ENCODE measurements at places on chromosomes 5 and 9.
A peak's percentile ranks its signal among the peaks of the same experiment; 100 is the strongest.

GRCh38 chr5:172530406-172530805, 76.1 kb upstream of the SH3PXD2B start:
- DNase-seq: no peak

DNA sequence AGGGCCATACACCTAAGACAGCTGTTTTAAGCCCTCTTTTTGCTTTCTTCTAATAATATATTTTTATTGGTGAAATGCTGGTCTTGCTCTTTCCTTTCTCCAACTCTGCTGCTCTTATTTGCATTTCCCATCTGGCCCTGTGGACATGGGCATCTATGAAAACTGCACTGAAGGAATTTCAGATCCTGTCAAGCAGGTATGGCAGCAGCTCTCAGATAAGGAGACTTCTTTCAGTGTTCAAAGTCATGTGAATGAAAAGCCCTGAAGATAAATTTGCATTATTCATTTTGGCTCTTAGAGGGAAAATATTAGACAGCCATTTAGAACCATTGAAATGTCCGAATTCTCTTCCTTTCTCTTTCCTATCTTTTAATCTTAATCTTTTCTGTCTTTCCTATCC, 668.0 kb upstream of the RIOK2 start:
- no peak for DNase-seq

- DNase-seq: no peak
Observed at GRCh38 chr5:115817386-115817785, 927 bp upstream of the CDO1 start.

DNA sequence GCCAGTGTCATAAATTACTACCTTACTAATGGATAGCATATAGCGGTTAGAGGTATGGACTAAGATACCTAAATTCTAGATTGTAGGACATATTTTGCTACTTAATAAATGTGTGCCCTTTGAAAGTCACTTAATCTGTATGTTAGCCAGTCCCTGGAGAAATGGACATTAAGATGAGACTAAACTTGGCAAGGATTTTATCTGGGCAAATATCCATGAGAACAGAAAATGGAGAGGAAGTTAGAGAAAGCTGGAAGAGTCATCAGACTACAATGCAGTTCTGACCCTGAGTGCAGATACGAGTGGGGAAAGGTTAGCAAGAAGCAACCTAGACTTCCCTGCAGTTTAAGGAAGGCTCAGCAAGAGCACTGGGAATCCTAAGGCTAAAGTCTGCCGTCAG, 33.0 kb downstream of the TBCA start:
- DNase-seq: no peak

DNA sequence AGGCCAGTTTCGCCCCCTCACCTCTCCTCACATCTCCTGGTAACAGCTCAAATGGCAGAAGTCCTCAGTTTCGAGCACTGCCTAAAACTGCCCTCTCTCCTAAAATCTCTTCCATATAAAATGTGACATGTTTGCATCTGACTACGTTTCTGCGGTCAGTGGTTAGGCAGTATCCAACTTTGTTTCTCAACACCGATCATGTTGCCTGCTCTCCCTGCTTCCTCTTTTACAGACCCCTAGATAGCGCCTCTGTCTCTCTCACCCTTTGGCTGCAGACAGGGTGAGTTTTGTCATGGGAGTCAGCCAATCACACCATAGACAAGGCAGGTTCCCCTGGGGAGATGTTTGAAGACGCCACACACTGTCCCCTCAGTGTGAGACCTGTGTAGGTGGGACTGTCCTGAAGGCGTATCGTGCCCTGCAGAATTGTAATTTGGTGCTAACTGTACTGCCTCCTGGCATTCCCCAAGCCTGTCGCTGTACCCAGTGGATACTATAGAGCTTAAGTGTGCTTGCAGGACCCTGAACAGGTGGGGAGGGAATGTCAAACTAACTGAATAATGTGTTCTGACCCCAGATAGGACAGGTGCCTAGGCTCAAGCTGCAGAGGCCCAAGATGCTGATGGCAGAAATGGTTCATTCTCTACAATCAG, 1.1 kb downstream of the HEXB start:
- peak; percentile 25 for DNase-seq

DNA sequence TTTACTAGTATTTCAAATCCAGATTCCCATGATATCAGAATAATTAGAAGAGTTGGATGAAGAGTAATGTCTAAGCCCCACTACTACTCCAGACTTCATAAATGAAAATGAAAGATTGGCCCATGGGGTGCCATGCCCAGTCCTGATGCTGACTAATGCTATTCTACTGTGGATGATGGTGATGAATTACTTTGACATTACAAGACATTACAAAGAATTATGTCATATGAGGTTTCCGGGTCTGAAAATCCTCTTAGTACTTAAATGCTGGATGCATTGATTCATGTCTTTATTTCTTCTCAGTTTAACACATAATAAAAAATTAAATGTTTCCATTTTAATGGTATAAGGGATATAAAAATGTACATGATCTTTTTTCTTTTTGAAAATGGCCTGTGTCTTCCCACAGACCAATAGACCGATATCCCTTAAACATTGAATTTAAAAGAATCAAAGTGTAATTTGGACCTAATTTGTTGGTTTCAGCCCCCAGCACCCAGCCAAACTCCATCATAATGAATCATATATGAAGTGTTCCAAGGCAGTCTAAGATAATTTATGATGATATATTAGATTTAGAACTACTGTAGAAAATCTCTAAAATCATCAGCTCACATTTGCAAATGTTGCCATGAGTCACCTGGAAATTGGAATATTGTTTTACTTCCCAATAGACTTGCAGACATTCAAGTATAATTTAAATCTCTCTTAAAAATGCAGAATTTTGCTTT, 223.6 kb upstream of the SGCD start:
- no peak for DNase-seq

DNA sequence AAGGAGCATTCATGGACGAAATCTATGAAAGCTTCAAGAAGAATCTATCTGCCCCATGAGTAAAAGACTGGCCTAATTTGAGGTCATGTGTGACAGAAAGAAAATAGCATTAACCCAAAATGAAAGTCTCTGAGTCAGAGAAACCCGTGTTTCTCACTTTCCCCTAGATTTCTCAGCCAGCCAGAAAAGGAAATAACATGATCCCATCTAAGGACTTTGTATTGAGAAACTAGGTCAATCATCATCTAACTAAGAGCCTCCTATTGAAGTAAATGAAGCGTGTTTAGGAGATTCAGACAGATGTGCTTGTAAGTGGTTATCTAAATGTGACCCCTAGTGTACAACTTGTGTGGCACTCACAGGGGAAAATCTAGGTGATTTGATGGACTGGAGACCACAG, 77.3 kb upstream of the ZNF366 start:
- DNase-seq: peak; percentile 15

DNA sequence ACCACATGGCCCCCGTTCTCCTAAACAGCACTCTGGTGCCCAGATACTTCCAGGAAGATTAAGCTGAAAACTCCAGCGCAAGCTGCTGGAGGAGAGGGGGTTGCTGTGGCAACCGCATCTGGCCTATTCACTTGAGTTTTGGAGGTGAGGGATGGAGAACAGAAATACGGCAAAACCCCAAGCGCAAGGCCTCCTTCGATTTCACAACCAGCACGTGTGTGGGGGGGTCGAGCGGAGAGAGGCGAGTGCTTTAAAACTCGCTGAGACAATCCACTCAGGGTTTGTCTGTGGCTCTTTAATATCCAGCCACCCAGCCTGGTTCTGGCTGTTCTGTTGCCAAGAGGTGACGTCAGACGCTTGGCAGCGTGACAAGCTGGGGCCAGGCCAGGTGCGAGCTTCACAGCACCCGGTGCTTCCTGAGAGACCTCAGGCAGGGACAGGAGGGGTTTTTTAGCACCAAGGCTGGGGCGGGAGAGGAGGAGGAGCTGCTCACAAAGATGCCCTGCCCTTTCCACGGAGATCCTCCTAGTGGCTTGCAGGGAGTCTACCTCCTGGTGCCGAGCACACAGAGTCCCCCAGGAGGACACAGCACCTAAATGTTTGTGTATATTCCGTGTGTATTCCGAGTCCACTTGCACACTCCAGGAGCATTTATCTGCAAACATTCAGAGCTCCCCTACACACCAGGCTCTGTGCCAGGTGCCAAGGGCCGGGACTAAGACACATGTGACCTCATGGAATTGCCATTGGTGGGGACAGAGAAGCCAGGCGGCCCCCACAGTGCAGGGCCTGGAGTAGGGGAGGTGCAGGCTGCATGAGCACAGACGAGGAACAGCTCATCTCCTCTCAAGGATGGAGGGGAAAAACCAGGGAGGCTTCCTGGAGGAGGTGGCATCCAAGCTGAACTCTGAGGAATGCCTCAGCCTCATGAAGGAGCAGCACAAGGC, 194.6 kb downstream of the OLFM1 start:
- no peak for DNase-seq

- no peak for DNase-seq
Observed at GRCh38 chr5:69083412-69083811, 10.4 kb upstream of the SLC30A5 start.

DNA sequence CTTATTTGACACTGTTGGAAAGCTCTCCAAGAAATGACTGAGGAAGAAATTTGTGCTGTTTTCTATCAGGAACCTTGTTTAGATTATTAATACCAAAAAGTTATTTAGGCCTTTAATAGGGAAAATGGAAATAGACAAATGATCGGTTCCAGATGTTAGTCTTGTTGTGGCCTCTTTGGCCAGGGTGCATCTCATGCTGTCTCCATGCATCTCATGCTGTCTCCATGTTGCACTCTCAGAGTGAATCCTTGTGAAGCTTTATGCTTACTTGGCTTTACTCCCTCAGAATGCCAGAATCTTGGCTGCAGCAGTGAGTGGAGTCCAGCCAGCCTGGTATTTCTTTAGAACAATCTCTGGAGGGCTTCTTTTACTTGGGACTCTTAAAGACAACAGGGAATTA, 185.5 kb downstream of the ARHGAP26 start:
- no peak for DNase-seq

DNA sequence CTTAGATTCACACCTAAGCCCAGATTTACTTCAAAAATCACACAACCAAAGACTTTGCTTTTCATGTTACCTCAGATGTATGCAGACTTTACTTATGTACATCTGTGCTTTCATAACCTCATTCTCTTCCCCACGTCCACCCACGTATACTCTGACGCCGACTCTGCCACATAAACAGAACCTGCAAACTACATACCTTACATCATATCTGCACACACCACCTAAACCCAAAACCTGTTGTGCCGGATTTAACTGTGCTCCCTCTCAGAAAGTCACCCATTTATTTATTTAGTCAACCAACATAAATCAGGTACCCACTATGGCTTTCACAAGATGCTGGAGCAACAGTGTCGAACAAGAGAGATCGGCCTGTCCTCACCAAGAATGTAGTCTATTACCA, 1.0 kb upstream of the DPYSL3 start:
- DNase-seq: no peak

DNA sequence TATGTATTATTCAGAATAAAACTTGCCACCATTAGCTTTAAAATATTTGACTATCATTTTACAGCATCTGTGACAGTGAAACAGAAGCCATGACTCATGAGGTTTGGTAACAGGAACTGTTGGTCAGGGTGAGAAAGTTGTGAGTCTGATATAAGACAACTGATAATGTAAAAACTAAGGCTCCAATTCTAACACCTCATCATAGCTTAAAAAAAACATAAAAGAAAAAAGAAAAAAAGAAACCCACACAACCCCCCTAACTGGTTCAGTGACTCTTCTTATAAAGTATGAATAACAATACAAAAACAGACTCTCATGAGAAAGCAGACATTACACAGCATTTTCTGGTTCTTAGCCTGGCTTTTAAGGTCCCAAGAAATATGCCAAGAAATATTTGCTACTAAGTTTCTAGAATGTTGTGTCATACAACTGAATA, 85.8 kb downstream of the MRPS27 start:
- DNase-seq: peak; percentile 29

- no peak for DNase-seq
Observed at GRCh38 chr9:1871626-1872419, 143.3 kb upstream of the SMARCA2 start.

DNA sequence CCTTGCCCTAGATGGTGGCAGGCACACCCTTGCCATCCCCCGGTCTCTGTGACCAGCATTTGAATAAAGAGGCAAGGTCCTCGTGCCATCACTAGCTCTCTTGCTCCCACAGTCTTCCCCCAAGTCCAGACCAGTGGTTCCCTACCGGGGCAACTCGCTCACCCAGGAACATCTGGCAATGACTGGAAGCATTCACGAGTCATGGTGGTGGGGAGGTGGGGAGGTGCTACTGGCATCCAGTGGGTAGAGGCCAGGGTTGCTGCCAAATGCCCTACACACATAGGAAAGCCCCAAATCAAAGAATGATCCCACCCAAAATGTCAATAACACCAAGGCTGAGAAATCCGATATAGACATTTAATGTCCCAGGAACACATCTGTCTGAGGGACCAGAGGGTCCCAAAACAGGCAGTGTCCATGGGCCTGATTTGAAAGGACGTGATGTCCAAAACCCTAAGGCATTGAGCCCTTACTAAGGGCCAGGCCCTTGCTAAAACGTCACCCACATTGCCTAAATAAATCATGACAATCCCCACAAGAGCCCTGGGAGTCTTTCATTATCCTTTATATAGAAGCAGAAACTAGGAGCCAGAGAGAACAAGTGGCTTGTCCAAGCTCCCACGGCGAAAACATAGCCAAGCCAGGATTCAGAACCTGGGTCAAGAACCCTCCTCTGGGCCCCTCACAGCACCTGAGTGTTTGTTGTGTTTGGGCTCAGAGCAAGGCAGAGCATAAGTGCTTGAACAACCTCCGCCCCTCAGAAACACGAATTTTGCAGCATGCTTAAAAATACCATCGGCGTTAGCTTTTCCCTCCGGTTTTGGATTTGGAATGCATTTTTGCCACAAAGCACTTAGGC, 119.3 kb upstream of the WWC1 start:
- DNase-seq: no peak

GRCh38 chr9:18795947-18796671, 236.9 kb downstream of the SAXO1 start:
- no peak for DNase-seq

DNA sequence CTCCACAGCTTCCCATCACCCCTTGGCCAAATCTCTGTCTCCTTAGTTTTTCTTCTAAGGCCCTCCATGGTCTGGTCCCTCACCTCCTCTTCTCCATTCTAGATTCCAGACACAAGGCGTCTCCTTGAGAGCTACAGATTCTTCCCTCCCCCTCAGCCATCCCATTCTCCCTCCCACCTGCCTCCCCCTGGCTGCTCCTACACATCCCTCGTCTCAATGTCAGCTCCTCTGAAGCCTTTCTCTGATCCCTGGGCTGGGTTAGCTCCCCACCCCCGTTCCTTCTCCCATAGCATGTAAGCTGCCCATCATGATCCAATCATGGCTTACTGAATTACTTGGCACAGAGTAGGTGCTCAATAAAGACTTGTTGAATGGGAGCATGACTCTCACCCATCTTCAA, 69.0 kb downstream of the ANKH start:
- DNase-seq: no peak

- DNase-seq: no peak
Observed at GRCh38 chr5:104170926-104171325, 608.3 kb upstream of the NUDT12 start.

DNA sequence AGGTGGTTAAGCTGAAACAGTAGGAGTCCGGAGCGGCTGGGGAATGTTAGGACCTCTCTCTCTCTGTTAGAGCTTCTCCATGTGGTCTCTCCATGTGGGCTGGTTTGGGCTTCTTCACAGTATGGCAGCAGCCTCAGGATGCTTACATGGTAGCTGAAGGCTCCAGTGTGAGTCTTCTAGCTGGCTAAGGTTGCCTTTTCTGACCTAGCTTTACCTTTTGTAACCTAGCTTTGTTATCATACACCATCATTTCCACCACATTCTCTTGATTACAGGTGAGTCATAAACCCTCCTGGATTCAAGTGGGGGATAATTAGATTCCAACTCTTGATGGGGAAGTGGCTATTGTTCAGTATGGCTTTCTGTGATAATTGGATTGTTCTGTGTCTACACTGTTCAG, 98.5 kb downstream of the MTREX start:
- no peak for DNase-seq

GRCh38 chr5:151742870-151743294, 15.5 kb downstream of the ATOX1 start:
- no peak for DNase-seq

All from GM12864 (cell line).